ENCODE measurements at places on chromosomes 5 and 9. TPM values are rescaled to one million over a fixed set of nuclear protein-coding genes. Genes with fewer than 3 reads are reported as not detected.

DNA sequence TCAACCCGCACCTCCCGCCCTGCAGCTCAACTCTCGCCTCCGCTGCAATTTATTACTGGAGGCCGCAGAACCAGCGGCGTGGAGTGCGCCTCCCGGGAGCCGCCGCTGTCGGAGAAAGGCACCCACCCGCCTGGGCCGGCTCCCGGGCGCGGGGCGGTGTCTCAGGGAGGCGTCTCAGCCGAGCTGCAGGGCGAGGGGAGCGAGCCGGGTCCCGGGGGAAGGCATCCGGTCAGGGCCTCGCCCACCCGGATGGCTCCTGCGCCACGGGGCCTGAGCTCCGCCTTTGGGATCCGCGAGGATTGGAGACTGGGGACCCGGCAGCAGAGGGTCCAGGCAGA is 32.9 kb downstream of the TSPAN17 start:
- DNase-seq = no peak

GRCh38 chr5:39464088-39464487 is 39.3 kb upstream of the DAB2 start:
- DNase-seq = no peak

DNA sequence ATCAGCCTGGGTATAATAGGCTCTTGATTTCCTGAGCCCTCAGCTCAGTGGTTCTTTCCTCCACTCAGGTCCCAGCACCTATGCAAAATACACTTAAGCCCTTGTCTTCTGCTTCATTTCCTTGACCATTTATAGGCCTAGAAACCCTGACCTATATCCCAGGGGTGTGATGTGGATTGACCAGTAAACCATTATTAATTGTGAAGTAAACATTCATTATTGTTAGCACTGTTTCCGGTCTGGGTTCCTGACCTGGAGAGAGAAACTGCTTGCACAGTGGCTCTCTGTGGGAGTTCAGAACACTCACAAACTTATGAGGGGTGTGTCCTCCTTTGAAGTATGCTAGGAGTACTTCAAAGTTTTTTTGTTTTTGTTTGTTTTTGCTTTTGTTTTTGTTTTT is 19.6 kb upstream of the TOMM5 start:
- DNase-seq = no peak

DNA sequence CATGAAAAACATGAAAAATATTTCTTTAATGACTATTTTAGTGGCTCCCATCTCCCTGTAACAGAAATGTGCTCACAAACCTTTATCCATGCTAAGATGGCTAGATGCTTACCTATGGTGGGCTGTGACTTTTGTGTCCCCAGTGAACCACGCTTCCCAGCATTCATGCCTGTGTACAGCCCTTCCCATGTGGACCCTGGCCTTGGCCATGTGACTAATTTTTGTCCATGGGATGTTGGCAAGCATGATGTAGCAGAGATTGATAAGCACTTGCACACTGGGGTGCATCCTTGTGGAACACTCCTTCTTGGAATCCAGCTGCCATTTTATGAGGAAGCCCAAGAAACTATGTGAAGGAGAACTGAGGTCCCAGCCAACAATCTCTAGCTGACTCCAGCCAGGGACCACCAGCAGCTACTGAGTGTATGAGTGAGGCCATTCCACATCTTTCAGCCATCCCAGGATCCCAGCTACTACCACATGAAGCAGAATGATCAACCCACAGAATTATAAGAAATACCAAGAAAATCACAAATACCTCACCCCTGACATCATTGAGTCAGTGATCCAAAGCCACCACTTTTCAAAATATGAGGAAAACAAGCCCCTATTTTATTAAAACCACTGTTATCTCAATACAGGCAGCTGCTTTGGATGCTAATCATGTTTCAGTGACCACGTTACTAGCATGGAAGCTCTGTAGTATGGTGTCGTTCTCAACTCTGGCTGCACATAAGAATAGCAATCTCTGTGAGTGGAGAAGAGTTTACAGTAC is 16.1 kb upstream of the RAI14 start:
- DNase-seq = no peak

Gene BTNL3
- not detected for total RNA-seq
